ENCODE measurements at places on chromosomes 4 and X.

- peak; percentile 15 for DNase-seq
Observed at GRCh38 chrX:154019061-154019621, 561 bp downstream of the IRAK1 start.

DNA sequence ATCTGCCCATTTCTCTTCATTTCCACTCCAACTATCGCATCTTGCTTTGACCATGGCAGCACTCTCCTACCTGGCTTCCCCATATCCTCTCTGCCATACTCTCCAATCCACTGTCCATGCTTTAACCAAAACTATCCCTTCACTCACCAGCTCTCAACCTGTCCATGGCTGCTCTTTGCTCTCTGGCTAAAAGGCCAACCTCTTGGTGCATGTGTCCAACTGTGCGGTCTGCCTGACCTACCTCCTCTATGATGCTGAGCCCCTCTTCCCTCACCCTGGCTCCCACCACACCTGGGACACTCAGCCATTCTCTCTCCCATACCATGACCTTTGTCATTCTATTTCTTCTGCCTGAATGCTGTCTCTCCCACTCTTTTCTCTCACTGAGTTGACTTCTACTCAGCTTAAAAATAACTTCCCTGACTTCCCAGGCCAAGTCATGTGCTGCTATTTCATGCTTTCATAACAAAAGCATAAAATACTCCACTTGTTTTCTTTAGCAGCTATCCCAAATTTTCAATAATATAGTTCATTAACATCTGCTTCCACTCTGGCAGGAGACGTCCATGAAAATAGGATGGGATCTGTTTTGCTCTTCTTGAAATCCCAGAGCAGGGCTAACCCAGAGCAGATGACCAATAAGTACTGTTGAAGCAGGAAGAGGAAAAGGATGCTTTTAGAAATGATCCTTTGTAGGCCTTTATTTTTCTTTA, 29.8 kb upstream of the KLF3 start:
- DNase-seq, result no peak

GRCh38 chr4:25873632-25874129, 10.9 kb upstream of the SEL1L3 start:
- no peak for DNase-seq

GRCh38 chr4:54395013-54395527, 166.0 kb downstream of the PDGFRA start:
- no peak for DNase-seq

- no peak for DNase-seq
Observed at GRCh38 chrX:1430451-1430850, 22.3 kb downstream of the ASMTL start.

All from ELR (cell line).